Adrenal gland (tissue), 19 donors: ENCODE measurements at places on chromosomes 2 and 18.

- DNase-seq = peak; percentile 30
Observed at GRCh38 chr2:191245869-191246531, 796 bp downstream of the MYO1B start.

DNA sequence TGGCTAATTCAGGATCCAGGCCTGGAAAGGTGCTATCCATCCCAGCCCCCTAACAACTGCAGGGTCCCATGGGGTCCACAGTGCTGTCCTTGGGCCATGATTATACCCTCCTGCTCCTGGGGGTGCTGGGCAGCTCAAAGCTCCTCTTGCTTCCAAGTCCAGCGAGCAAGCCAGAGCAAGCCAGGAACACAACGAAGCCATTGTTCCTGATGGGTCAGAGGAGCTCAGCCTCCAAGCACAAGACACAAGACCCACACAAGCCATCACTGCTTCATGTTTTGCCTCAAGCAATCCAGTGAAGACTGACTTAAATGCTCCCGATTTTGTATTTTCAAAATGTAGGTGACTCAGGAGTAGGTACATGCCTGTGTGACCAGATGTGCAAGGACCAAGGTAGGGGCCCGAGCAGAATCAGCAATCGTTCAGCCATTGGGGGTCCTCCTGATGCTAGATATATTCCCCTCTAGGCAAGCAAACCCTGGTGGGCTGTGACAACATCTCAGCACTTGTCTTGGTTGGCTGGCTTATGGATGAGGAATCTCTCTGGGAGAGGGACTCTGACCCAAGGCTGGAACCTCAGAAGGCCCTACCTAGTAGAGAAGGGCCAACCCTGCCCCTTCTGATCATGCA is 90.8 kb downstream of the EPAS1 start:
- DNase-seq = no peak

DNA sequence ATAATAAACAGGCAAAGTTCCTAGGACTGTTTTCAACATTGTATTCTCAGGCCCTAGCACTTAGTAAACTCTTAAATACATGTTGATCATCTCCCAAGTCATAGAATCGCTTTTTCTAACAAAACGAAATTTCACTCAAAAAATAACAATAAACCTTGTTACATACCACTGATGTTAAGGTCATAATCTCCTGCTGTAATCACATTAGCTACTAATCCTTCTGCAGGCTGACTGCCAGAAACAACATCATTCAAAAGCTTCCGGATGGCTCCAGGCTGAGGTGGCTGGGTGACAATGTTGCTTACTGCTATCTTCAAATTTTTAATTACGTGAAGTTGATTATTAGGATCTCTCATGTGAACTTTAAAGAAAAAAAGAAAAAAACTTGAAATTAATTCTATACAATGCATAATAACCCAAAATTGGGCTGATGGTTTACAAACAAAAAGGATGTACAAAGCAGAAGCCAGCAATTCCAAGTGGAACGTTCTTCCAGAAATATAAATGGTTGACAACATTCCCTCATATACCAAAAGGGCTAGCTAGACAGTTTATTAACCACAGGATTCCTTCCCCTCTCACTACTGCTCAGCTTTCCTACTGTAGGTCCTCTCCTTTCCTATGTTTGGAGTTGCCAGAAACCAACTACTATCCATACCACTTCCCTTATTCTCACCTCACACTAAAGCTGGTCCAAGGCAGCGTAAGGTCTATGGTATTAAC is 11.6 kb downstream of the TRAPPC8 start:
- peak; percentile 23 for DNase-seq

- DNase-seq = no peak
Observed at GRCh38 chr2:71634567-71634966, 181.2 kb downstream of the DYSF start.

DNA sequence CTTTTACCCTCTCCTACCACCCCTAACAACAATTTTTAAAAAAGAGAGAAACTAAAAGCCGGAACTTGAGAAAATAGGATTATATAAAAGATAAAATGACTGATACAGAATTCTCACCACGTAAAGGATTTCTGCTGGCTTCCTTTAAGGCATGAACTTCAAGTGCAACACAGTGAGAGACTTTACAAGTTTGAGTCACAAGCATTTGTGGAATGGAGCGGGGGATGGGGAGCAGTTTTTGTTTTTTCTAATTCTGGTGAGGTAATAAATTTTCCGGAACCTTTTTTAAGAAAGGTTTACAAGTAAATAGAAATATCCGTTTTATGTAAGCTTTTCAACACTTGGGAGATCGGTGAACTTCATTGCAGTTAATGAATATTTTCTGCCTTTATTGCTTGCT is 1.8 kb upstream of the CDH2 start:
- no peak for DNase-seq

GRCh38 chr2:108553209-108553919 is 19.1 kb downstream of the LIMS1 start:
- no peak for DNase-seq

DNA sequence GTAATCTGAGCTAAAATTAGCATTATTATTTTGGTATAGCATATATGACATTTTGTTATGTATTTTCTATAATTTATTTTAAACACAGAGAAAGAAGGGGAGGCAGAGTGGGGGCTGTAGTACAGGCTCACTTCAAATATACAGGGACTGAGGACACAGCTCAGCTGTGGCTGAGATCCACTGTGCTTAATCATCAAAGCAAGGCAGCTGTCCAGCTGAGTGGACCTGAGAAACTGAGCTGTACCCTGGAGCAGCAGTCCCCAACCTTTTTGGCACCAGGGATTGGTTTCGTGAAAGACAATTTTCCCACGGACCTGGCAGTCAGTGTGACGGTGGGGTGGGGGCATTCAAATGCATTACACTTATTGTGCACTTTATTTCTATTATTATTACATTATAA is 687.2 kb downstream of the RNF144A start:
- DNase-seq = no peak

DNA sequence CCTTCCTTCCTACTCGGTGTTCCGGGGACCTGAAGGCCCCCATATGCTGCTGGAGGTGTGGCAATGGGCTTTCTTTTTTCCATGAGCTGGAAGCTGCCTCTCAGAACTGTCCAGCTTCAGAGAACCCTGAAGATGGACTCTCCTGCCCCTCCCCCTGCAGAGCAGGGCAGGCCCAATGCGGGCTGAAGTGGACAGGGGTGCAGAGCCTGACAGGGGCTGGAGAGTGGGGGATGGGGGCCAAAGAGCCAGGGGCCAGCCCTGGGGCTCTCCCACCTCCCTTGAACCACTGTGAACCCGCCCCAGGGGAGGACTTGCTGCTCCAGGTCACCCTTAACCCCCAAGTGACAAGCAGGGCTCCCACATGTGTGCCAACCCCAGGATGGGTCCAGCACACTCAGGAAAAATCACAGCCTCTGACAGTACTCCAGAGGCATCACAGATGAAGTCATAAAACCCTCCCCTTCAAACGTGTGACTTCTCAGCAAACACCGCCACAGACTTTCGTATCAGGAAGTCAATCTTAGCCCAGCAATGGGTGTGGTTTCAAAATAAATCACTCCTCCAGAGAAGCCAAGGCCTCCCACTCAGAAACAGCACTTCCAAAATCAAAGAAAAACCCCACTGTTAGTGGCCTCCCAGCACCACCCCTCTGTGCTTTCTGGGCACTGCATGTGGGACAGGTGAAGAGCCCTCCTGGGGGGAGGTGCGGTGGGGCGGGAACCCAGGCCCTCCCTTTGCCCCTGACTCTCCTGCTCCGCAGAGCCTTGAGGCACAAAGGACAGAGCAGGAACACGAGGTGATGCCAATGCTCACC is 135.8 kb downstream of the HDAC4 start:
- no peak for DNase-seq

GRCh38 chr2:96881349-96882195 is 11.7 kb upstream of the SEMA4C start:
- DNase-seq = no peak

- DNase-seq = no peak
Observed at GRCh38 chr2:177708660-177709444, 316.3 kb downstream of the AGPS start.

DNA sequence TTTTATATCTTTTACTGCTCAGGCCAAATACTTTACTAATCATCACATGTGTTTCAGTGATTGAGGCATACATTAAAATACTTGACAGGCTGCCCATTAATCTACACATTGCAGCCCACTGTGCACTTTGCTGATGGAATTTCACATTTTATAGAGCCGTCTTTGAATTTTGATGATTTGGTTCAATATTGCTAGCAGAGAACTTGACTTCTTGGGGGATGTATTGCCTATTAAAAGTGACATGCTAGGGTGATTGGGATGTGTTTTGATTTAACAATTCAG is 1291.0 kb upstream of the GYPC start:
- DNase-seq = no peak

DNA sequence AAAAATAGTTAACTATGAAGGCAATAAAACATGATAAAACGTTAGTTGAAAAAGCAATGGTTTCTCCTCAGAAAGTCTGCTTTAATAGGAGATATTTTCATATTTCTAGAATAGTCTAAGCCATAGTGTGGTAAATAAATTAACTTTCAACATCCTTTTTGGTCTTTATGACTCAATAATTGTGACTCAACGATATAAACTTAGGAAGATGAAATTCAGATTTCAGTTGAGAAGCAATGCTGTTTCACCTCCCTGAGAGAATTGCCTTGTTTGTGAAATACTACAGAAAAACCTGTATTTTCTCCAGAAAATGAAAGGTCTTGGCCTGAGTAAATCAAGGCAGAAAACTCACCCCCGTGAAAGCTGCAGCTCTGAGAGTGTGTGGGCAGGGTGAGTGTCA is 166.9 kb downstream of the ETAA1 start:
- no peak for DNase-seq

- DNase-seq = no peak
Observed at GRCh38 chr2:230011617-230012016, 57.1 kb downstream of the SLC16A14 start.

DNA sequence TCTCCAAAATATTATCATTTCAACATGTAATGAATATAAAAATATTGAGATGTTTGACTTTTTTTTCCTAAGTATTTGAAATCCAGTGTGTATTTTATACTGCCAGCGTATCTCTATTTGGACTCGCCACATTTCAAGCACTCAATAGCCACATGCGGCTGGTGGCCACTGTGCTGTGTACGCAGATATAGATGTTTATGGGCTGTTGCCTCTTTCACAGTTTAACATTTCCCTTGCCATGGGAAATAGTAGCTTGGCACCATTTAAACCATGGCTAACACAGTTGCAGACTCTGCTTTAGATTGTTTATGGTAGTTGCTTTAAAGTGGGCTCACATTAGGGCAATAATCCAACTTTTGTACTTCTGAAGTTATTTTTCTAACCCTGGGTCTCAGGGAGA is 136.6 kb upstream of the ITGB6 start:
- no peak for DNase-seq

DNA sequence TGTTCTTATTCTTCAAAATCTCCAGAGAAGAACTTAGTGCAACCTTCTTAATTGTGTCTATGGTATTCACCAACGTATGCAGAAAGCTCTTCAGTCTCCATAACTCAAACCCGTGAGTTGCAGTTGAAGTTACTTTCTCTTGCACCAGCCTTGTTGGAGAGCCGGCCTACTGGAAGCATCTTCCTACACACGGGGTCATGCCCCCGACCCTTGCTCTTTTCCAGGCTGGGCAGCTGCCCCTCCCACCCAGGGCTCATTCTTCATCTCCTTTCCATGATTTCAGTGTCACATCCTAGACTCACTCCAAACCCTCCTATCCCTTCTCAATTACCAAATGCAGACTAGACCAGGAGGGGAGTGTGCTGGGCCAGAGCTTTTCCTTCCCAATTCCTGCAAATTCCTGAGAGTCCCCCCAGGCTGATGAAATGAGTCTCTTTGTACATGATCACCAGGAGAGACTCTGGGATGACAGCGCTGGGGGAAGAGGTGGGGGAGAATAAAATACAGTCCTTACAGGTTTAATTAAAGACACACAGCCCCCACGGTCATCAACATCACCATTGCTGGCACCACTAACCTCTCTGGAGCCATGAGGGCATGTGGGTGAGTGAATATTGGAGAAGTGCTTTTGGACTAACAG is 75.3 kb downstream of the COLEC12 start:
- no peak for DNase-seq

DNA sequence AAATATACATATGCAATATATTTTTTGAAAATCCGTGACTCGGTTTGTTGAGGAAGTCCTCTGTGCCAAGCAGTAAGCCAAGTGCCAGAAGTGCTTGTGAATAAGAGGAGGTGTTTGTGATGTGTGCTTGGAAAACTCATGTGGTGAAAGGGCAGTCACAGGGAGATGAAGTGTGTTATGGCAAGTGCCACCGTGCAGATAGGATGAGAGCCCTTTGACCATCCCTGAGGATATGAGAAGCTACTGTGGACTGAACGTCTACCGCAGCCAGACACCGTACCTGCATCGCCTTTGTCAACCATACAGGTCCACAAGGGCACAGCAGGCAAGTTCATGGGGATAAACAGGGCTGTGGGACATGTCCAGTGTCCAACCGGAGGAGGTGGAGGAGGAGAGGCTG is 288.9 kb upstream of the MYT1L start:
- no peak for DNase-seq

DNA sequence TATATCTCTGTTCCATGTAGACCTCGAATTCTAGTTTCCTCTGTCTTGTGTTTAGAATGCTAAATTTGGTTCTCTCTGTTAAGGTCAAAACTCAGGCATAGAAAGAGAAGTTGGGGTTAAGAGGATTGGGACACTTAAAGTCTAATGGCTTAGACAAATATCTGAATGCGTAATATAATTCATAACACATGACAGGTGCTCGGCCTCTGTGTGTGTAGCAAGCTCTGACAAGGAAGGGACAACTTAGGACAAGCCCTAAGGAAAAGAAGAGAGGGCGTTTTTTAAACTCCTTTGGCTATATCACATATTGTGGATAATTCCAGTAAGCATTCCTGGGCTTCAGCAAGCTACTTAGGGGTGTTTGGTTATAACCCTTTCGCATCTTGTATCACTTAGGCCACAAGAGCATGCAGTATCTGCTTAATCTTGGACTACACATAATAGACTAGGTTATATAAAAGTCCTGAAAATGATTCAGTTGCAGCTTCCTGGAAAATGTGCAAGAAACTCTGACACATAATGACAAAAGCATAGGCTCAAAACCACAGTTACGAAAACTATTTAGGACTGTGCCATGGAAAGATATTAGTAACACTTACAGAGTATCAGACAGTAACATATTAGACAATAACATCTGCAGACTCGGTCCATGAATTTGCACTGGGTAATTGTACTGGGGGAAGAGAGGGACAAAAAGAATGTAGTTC is 16.1 kb upstream of the CREB1 start:
- no peak for DNase-seq
